ENCODE measurements at places on chromosomes 4 and X. TPM values are rescaled to one million over a fixed set of nuclear protein-coding genes. Genes with fewer than 3 reads are reported as not detected.

GRCh38 chrX:116667346-116668134 is 204.8 kb upstream of the CT83 start:
- no peak for DNase-seq

- DNase-seq = no peak
Measured at GRCh38 chrX:150036641-150037040, 98.3 kb upstream of the EOLA2 start.

Gene CT55
- not detected for total RNA-seq

DNA sequence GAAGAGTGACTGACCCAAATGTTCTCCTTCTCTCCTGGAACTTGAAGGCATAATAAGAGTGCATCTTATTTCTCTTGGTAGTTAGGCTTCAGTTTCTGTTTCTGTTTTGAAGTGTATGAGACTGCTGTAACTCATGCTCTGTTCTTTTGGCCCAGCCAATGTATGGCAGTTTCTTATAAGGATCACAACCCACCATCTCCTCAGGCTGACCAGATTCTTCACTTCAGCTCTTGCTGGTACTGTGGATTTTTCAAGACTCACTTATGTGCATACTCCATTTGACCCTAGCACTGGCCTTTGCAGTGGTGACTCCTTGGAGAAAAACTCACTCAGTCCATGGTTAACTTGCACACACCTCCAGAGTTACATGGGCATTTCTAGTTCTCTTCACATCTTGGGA is 9.6 kb upstream of the YTHDC1 start:
- DNase-seq = no peak

Gene ACE2
- 1.8 TPM for total RNA-seq

DNA sequence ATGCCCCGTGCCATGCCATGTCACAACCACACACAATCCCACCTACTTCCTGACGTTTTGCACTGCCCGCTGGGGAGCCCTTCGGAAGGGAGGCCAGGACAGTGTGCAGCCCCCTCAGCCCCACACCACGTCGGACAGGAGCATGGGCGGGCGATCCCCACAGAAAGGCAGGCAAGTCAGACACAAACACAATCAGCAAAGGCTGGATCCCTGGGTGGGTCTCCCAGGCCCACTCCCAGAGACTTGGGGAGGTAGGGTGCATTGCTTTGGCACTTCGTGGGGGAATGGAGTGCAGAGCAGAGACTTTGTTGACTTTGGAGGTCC is 14.1 kb downstream of the LETM1 start:
- DNase-seq = no peak

Gene TEX11
- not detected for total RNA-seq

DNA sequence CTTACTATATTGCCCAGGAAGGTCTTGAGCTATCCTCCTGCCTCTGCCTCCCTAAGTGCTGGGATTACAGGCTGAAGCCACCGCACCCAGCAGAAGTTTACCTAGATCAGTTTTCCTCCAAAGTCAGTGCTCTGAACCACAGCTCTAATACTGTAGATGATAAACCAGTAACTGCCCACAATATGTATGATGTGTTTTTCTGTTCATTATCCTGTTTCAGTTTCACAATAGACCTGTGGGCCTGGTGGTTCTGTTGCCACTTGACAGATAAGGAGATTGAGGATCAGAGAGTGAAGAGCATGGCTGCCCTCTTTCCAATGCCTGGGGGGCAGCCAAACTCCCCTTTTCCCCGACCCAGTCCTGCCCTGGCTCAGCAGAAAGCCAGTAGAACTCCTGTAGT is 87.0 kb downstream of the EFNB1 start:
- no peak for DNase-seq

- DNase-seq = no peak
Measured at GRCh38 chrX:55102754-55103153, 13.9 kb downstream of the PAGE2 start.

Gene FGF16
- total RNA-seq = not detected

- no peak for DNase-seq
Measured at GRCh38 chr4:182306792-182307507, 63.7 kb downstream of the TENM3 start.

- DNase-seq = no peak
Measured at GRCh38 chr4:8745005-8745790, 126.4 kb downstream of the HMX1 start.

Gene GLRA3
- total RNA-seq = not detected

GRCh38 chrX:148146121-148146520 is 165.0 kb downstream of the FMR1NB start:
- no peak for DNase-seq

- no peak for DNase-seq
Measured at GRCh38 chr4:54930226-54930625, 195.2 kb downstream of the KDR start.

- no peak for DNase-seq
Measured at GRCh38 chr4:73606465-73606974, 13.7 kb downstream of the RASSF6 start.

All from Caco-2 (cell line).